ENCODE measurements at places on chromosomes 2 and 18.

DNA sequence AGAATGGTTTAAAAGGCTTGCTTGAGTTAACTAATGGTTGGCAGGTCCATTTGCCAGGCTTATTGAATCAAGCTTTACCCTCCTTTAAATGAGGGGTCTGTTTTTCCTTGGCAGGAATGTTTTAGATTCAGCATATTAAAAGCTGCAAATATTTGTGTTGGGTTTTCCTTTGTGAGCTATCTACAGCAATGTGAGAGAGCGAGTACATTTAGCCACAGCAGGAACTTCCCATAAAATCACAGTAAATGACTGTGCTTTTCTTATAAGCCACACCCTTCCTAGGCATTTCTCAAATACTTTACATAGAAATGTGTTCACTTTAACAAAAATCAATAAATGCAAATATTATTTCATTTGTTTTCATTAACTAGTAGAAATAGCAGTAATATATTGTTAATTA is 23.9 kb downstream of the CALCRL start:
- DNase-seq = no peak

DNA sequence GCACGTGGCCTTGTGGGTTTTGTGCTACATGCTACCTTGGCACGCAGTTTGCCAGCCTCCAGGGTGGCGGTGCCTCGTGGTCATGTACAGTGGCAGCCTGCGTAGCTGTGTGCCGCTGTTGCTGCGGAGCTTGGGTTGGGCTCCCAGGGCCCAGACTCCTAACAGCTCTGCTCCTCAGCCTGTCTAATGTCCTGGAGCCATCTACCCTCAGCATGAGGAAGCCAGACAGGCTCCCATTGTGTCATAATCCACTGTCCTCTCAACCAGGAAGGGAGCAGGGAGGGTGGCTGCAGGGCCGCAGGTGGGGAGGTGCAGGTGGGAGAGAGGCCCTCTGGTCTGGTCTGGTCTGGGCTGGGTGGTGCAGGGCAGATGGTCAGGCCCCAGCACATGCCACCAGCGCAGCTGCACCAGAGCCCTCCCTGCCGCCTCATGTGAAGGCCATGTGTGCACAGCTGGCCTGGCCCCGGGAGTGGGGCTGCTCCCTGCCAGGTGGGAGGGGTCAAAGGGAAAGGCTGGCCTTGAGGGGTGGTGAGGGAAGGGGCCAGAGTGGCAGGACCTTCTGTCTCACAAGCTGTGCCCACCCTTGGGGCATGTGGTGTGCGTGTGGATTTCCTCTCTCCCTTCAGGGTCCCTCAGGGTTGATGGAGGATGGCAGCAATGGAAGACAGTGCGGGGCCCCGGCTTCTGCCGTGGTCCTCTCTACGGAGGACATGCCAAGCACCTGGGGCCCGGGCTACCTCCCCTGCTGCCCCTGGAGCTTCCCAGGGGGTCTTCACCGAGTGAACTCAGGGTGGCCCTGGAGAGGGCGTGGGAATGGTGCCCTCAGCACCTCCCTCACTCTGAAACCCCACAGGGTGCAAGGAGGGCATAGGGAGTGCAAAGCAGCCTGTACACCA is 4.8 kb downstream of the ATOH8 start:
- DNase-seq = no peak

- no peak for DNase-seq
Observed at GRCh38 chr2:233367586-233367985, 13.3 kb downstream of the DGKD start.

- no peak for DNase-seq
Observed at GRCh38 chr2:192615105-192615504, 420.4 kb upstream of the TMEFF2 start.

DNA sequence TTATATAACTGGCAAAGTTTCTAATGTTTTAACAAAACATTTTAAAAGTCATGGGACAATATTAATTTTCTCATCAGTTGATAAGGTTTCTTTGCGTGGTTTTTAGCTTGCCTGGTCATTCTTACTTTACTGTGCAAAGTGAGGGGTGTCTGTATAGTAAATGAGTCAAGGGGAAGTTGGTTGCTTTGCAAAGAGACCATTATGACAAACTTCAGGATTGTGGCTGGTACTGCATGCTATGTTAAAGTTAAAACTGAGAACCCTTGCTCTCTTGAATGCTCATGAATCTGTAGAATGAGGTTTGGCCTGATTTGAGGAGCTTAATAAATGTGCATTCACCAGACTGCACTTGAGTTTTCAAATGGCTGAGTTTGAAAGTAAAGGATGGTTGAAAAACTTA is 47.0 kb downstream of the COL4A4 start:
- no peak for DNase-seq

DNA sequence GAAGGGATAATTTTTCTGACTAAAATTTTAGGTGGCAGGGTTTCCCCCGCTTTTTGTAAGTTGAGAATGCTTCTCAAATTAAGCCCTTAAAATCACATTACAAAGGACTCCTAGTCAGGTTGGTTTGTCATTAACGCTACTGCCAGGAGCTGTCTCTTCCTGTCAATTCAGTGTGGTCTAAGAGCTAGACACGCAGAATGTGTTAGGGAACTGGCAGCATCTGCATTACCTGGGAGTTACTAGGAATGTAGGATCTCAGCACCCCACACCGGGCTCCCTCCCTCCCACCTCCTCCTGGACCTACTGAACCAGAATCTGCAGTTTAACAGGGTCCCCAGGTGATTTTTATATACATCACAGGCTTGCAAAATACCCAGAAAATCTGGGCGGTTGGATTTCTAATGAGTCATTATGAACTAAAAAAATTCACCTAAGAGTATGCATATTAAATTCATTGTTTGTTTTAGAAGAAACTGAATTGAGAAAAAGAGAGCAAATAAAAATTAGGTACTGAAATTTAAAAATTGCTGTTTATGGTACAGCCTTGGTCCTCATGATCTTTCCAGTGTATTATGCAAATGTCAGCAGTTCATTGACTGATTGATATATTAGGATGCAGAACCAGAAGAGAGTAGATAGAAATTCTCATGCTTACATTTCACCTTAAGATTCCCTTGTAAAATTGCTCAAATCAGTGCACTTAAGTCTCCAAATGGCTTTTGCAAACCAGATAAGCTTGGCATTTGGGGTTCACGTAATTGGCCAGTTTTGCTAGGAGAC is 130.9 kb upstream of the ITGA6 start:
- DNase-seq = no peak

GRCh38 chr2:182142062-182142461 is 156.4 kb downstream of the PPP1R1C start:
- DNase-seq = no peak

- no peak for DNase-seq
Observed at GRCh38 chr2:225581135-225581534, 181.6 kb downstream of the NYAP2 start.

DNA sequence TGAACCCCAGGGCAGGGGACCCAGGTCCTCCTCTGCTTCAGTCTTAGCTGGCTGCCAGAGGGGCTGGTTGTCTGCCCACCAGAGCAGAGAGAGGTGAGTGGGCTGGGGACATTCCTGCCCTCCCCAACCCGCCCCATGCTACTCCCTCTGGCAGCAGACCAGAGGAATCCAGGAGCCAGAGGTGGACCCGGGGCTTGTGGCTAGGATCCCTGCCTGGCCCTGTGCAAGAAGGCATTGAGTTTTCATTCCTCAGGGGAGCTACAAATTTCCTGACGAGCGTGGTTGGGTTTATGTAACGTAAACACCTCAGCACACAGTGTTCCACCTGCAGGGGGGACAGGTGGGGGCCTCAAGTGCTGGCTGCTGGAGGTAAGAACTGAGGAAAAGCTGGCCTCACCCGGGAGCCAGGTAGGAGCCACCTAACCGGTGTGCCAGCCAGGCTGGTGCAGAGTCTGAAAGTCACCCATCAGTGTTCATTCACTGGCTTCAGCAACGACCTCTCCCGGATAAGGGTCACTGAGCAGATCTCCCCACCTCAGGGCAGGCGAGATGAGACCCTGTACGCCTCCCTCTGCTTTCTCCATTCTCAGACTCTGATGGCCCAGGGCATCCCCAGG is 246.8 kb downstream of the DYSF start:
- no peak for DNase-seq

DNA sequence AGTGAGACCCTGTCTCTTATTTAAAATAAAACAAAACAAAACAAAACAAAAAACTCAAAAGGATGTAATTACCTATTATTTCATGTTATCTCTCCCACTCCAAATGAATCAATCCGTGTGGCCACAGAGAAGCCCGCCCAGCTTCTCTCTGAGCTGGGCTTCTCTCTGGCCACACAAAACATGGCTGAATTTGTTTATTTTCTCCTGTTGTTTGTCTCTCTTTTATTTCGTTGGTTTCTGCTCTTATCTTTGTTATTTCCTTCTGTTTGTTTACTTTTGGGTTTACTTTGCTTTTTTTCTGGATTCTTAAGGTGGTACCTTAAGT is 1.5 kb upstream of the TRABD2A start:
- DNase-seq = no peak

- DNase-seq = no peak
Observed at GRCh38 chr2:42001711-42002201, 46.1 kb upstream of the PKDCC start.

GRCh38 chr2:59930430-59930829 is 623.0 kb downstream of the BCL11A start:
- no peak for DNase-seq

GRCh38 chr2:141611-142010 is 95.3 kb upstream of the FAM110C start:
- DNase-seq = no peak

GRCh38 chr2:239312741-239313667 is 87.8 kb downstream of the HDAC4 start:
- DNase-seq = no peak

GRCh38 chr2:159671047-159671446 is 41.3 kb upstream of the MARCHF7 start:
- no peak for DNase-seq

DNA sequence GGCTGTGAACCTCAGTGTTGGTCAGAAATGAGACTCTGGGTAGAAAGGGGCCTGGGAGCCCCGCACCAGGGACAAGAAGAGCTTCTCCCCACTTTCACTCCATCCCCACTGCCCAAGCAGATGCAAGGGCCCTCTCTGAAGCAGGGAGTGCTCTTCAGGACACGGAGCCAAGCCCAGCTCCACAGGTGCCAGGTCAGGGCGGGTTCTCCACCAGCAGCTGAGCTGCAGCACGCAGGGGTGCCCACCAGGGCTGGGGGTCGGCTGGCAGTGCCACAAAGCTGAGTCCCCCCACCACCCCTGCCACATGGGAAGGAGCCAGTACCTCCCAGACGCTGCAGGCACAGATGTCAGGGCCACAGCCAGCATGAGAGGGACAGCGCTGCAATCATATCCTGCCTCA is 106.2 kb downstream of the INHBB start:
- no peak for DNase-seq

GRCh38 chr18:24319757-24320156 is 77.9 kb downstream of the OSBPL1A start:
- DNase-seq = no peak

GRCh38 chr2:29393676-29394075 is 278.5 kb downstream of the CLIP4 start:
- no peak for DNase-seq

DNA sequence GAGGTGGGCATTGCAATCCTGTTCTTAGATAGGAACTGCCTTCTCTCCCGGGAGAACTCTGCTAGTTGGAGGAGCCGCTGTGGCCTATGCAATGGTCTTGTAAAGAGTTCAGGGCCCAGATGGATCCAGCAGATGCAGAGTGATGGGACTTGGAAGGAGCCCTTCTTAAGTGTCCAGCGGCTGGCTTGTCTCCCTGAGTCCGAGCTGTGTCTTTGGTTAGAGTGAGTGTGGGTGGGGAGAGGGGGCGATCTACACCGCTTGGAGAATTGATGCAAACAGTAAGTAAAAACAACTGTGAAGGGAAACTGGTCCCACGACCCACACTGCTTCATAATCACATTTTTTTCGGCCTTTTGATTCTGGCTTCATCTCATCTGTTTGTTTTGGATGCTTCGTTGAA is 89.8 kb upstream of the CYRIA start:
- no peak for DNase-seq

DNA sequence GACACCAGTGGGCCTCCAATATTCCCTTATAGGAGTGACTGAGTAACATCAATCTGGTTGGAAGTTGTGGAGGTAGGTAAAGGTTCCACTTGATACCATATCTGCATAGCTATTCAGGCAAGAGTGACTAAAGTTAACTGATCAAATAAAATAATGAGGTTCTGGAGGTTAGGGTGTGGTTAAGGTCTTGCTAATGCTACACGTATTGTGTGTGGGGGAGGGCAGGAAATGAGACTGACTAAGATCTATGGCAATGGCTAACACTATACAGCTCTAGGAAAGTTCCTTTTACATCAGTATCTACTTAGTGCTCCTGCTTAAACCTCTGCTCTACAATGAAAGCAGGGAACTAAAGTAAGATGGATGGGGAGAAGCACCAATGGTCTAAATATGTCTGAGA is 149.1 kb upstream of the MGAT5 start:
- no peak for DNase-seq

Measured in thoracic aorta (tissue), 2 donors.